ENCODE measurements at places on chromosomes 1 and 21.

- no peak for ATAC-seq
These were observed 111.8 kb upstream of the NBPF11 start for GRCh38 chr1:148263906-148264255.

DNA sequence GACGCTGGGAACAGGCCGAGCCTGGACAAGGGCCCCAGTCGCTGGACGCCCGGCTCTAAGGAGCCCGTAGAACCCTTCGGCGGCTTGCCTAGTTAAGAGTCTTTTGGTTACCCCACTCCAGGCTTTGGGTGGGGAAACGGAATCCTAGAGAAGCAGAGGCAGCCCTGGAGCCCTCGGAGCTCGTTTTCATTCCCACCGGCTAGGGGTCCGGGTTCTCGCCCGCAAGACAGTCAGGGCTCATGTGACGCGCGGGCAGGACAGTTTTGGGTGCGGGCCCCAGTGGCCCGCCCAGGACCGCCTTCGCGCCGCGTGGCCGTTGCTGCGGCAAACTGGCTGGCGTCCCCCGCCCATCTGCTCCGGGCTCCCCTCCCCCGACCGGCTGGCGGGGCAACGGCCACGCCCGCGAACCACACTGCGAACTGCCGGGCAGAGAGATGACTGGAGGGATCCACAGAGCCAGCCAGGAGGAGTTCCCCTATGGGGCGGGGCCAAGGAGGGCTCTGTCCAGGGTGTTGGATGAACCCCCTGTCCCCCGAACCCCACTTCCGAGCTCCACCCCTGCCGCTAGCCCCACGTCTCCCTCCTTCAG lies 829 bp upstream of the HES2 start:
- ATAC-seq = peak; percentile 52

DNA sequence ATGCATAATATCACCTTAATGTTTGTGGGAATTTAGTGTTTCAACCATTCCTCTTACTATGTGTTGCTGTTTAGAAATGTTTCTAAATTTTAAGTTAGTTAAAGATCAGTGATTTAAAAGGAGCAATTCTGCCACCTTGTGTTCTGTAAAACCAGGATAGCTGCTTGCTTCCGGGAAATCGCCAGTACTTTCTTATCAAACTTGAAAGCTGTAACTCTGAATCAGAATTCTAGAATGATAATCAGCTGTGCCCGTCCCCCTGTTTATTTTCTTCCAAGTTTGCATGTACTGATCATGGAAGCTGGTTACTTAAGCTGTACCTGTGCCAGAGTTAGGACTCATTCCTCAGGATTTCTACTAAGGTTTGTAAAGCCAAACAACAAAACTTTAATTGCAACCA lies 656.4 kb downstream of the LTN1 start:
- no peak for ATAC-seq

- ATAC-seq = peak; percentile 14
These were observed 25.7 kb downstream of the DMRTB1 start for GRCh38 chr1:53484705-53485477.

GRCh38 chr1:180862305-180862704 lies 50.4 kb upstream of the KIAA1614 start:
- no peak for ATAC-seq

GRCh38 chr1:8065369-8065768 lies 39.3 kb upstream of the ERRFI1 start:
- ATAC-seq = no peak

- ATAC-seq = peak; percentile 18
These were observed 494.5 kb upstream of the PBX1 start for GRCh38 chr1:164064501-164064900.

GRCh38 chr1:151944126-151944856 lies 35.0 kb upstream of the THEM4 start:
- no peak for ATAC-seq

GRCh38 chr1:61358770-61359455 lies 276.6 kb downstream of the NFIA start:
- ATAC-seq = no peak

DNA sequence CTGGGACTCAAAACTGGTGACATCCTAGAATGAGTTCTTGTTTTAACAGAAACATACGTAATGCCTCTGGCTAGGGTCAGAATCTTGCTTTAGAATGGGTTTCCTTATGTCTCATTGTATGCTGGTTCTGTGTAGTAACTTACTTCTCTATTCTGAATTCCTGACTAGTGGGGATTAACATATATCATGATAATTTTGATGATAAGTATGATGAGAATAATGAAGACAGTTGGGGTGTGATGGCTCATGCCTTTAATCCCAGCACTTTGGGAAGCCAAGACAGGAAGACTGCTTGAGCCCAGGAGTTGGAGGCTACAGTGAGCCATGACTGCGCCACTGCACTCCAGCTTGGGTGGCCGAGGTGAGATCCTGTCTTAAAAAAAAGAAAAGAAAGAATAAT lies 31.7 kb upstream of the CDC42BPA start:
- no peak for ATAC-seq

DNA sequence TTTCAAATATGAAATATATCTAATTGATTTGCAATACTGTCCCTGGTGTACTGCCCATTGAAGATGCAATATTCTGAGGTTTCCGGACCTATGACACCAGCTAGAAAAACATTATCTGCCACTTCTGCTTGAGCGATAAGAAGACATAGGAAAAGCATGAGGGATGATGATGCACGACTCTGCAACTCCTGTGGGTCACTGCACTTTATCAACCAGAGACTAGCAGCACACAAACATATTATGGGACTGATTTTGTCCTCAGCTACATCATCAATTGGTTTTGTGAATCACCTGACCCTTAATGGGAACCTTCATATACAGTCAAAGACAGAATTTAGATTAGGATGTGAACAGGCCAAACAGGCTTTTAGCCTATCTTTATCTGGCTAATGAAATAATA lies 13.8 kb upstream of the KCNA3 start:
- no peak for ATAC-seq

DNA sequence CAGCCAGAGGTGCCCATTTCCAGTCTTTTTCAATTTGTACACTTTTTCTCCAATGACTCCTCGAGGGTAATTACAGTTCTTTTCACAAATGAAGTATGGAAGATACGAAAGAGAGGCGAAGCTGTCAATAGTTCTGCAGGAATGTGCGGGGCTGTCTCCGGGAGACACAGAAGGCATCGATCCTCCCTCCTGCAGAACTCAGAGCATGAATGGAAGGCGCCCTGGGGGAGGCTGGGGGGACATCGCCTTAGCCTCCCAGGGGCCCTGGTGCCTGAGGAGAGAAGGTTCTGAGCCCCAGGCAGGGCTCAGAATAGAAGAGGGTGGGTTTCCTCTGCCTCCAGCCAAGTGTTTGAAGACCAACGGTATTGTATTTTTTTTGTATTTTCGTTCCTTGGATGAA lies 49.7 kb upstream of the GRIK3 start:
- no peak for ATAC-seq

GRCh38 chr1:241678536-241678935 lies 26.5 kb downstream of the WDR64 start:
- ATAC-seq = no peak

- no peak for ATAC-seq
These were observed 73.1 kb upstream of the RGS21 start for GRCh38 chr1:192243721-192244120.

DNA sequence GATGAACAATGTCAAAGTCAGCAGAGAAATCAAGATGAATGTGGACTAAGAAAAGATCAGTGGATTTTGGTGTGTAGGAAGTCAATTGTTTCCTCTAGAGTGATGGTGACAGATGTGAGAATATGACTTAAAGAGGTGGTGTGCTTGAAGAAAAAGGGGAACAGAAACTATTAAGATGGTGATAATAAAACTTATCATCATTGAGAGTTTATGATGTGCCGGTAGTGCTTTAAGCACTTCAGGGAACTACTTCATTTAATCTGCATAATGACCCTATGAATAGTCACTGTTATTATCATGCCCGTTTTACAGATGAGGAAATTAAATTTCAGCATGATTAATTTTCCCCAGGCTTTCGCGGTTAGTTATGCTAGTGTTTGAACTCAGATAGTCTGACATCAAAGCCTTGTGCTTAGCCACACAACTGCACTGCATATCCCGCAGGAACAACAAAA lies 246.9 kb upstream of the LRRC7 start:
- ATAC-seq = no peak

DNA sequence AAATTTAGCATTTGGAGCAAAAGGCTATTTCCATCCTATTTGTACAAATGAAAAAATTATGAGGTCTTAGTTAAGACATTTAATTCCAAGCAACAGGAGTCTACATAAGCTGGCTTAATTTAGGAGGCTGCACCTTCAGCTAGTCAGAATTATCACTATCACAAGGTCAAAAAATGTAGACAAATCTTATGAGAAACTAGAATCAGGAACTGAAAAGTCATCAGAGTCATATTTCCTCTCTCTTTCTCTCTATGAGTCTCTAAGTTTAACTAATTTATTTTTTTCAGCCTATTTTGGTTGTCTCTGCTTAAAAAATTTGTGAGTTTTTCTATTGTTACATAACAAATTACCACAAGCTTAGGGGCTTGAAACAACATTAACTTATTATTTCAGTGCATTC lies 807.1 kb upstream of the PRMT6 start:
- ATAC-seq = no peak

GRCh38 chr1:7785108-7785507 lies 1.0 kb downstream of the PER3 start:
- no peak for ATAC-seq

DNA sequence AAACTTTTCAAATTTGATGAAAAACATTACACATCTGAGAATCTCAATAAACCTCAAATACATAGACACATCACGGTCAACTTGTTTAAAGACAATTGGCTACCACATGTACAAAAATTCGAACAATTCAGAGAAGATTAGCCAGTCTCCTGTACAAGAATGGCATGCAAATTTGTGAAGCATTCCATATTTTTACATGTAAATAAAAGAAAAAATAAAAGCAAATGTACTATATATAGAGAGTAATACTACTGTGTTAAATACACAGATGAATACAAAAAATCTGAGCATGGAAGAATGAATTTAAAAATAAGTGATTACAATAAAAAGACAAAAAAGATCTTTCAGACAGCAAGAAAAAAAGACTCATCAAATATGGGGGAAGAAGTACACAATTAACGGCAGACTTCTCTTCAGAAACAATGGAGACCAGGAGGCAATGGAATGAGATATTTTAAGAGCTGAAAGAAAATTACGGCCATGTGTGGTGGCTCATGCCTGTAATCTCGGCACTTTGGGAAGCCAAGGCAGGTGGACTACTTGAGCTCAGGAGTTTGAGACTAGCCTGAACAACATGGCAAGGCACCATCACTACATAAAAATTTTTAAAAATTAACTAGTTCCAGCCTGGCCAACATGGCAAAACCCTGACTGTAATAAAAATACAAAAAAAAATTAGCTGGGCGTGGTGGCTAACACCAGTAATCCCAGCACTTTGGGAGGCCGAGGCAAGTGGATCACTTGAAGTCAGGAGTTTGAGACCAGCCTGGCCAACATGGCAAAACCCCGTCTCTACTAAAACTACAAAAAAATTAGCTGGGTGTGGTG lies 23.2 kb downstream of the HAX1 start:
- ATAC-seq = no peak

DNA sequence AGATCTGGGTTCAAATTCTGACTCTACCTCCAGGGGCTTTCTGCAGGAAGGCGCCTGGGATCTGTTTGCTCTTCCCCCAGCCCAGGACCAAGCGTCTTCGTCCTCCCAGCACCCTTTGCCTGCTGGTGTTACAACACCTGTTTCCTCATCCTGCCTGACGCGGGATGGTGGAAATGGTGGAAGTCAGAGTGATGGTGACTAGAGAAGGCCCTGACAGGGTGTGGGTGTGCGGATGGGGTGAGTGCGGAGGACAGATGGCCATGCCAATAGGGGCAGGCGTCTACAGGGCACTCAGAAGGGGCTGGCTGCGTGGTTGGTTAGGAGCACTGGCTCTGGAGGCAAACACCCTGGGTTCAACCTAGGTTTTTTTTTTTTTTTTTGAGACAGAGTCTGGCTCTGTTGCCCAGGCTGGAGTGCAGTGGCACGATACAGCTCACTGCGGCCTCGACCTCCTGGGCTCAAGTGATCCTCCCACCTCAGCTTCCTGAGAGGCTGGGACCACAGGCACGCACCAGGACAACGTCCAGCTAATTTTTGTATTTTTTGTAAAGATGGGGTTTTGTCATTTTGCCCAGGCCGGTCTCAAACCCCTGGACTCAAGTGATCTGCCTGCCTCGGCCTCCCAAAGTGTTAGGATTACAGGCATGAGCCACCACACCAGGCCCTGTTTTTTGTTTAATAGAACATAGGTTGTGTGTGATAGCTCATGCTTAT lies 1.5 kb downstream of the THEMIS2 start:
- ATAC-seq = no peak

- no peak for ATAC-seq
These were observed 21.9 kb upstream of the RGSL1 start for GRCh38 chr1:182428043-182428442.

DNA sequence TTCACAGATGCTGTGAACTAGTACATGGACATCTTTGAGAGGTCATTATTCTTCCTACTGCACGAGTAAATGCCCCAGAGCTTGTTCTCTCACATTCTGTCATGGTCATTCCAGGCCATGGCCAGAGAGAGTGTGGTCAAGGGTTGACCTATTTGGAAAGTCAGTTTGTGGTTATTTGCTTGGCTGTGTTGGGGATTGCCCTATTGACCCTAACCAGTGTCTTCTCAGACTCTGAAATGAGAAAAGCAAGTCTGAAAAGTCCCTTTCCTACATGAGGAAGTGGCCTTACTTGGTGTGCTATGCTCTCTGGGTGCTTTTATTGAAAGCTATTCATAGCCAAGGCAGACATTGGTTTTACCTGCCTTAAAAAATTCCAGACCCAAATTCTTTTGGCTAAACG lies 26.6 kb downstream of the CLIC6 start:
- ATAC-seq = no peak

DNA sequence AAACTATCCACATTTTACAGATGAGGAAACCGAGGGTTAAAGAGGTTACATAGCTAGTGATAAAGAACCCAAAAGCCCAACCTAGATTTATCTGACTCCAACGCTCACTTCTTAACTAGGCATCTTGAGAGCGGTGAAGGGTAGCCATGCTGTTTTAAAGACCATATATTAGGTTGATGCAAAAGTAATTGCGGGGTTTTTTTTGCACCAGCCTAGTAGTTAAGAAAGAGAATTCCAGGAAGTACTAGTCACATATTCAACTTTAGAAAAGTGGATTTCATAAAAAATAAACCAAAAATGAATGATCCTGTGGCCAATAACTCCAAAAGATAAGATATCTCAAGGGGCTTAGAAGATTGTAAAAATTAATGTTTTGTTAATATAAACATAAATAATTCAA lies 162.1 kb downstream of the GLUL start:
- no peak for ATAC-seq
